D341Med (cell line): ENCODE measurements at places on chromosomes 7 and 10.

DNA sequence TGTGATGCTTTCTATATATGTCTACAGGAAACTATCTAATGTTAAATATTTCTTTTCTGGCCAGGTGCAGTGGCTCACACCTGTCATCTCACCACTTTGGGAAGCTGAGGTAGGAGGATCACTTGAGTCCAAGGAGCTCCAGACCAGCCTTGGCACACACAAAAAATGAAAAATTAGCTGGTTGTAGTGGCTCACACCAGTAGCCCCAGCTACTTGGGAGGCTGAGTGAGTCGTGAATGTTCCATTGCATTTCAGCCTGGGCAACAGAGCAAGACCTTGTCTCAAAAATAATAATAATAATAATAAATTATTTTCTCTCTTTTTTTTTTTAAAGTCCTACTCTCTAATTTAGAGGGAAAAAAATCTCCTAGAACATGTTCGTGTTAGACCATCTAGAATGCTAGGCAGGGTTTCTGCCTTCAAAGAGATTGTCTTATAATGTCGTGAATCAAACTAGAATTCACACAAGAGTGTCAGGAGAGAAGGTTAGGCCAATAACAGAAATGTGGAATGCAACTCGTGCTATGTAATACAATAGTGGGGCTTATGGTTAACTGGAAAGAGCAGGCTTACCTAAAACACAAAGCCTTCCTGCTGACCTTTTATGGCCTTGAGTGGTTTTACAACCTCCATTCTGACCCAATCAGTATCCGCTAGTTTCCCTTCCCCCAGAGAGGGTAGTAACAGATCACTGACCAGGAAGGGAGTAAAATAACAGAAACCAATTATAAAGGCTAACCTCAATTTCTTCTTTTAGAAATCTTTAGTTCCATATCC is 46.3 kb downstream of the MYOF start:
- no peak for DNase-seq

GRCh38 chr10:131180086-131180485 is 131.4 kb downstream of the TCERG1L start:
- DNase-seq, result no peak

DNA sequence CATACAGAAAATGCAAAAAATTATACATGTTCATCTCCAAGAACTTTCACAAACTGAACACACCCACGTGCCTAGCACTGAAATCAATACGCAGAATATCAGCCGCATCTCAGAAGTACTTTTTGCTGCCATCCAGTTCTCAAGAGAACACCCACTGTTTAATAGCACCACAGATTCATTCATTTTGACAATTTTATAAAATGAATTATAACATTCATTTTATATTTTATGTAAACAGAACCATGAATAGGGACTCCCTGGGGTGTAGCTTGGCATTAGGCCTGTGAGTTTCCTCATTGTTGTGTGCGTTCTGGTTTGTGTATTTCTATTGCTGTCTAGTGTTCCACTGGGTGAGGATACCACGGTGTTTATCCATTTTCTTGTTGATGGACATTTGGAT is 77.3 kb upstream of the PIP4K2A start:
- DNase-seq, result no peak

GRCh38 chr10:71589617-71590551 is 129.7 kb downstream of the C10orf105 start:
- DNase-seq, result no peak

- peak; percentile 61 for DNase-seq
Measured at GRCh38 chr10:25933653-25934608, at the start of gene MYO3A. TSS of gene MYO3A (plus strand) at chr10:25934229. CDS start at chr10:25952111, 17,882 bp downstream.

DNA sequence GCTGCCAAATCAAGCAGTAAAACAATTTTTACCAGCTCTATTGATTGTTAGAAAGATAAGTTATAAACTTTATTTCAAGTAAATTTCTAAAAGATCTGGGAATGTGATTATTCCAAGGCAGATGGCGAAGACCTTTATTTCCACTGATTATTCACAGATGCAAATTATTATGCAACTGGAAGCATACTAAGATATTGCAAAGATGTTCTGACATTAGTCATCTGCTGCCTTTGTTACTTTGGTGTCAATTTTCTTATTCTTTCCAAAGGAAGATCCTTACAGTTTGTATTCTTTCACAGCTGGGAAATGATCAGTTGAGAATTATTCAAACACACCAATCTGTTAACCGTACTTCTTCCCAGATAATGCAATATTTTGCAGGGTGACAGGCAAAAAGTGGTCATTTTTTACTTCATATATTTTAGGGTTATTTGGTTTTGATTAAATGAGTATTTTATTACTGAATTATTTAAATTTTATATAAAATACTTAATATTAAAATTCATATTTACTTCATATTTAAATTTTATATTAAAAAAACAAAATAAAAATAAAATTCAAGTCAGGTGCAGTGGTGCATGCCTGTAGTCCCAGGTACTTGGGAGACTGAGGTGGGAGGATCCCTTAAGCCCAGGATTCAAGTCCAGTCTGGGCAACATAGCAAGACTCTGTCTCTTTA is 171.3 kb downstream of the FZD1 start:
- no peak for DNase-seq

GRCh38 chr10:110919349-110919931 is at the start of gene SHOC2:
TSS of gene SHOC2 (plus strand) at chr10:110919604. CDS start at chr10:110964359, 44,755 bp downstream.
- DNase-seq, result peak; percentile 85

- DNase-seq, result no peak
Measured at GRCh38 chr7:55975988-55976633, 11.7 kb downstream of the NIPSNAP2 start.

DNA sequence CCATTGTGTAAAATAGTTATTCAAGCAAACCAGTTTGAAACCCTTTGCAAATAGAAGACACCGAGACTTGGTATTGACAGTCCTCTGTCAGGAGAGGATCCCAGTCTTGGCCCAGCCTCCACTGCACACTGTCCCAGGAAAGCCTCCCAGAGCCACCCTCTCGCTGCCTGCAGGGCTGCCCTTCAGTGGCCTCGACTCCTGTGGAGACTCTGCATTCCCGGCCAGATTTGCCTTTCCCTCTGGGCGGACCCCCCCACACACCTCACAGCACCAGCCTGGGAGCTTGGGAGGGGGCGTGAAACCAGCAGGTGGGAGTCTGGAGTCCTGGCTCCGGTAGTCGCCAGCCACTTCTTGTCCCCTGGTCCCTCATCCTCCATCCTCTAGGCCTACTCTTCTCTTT is 48.7 kb downstream of the GRK5 start:
- DNase-seq, result no peak

DNA sequence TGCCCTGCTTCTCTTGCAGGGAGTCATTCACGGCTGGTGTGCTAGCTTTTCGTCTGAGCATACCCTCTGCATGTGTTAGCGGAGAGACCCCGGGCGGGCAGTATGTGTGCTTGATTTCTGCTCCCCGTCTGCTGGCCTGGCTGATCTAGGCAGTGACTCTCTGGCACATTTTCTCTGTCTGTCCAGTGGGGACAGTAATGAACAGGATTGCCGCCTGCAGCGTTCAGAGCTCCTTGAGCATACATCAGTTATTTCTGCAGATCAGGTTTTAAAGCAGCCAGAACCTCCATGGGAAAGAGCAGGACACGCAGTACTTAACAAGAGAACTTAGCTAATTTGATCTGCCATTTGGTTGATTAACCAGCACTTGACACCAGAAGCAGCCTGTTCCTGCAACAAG is 242.5 kb downstream of the CELF2 start:
- DNase-seq, result no peak

DNA sequence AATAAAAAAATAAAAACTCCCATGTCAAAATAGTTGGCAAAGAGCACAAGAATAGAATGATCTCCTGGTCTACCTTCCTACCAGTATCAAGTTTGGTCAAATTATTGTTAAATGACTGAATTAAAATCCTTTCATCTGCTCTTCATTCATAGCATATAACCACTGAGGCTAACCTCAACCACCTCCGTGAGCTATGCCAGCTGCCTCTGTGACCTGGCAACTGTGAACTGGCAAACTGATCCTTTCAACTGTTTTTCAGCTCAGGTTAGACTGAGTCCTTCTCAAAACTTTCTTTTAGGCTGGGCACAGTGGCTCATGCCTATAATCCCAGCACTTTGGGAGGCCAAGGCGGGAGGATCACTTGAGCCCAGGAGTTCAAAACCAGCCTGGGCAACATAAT is 36.1 kb downstream of the NUDCD3 start:
- DNase-seq, result no peak

GRCh38 chr10:51377070-51377931 is 303.0 kb downstream of the PRKG1 start:
- no peak for DNase-seq

GRCh38 chr7:8136051-8136730 is 125.8 kb downstream of the ICA1 start:
- DNase-seq, result no peak

- DNase-seq, result no peak
Measured at GRCh38 chr10:129498680-129499079, 31.6 kb downstream of the MGMT start.

DNA sequence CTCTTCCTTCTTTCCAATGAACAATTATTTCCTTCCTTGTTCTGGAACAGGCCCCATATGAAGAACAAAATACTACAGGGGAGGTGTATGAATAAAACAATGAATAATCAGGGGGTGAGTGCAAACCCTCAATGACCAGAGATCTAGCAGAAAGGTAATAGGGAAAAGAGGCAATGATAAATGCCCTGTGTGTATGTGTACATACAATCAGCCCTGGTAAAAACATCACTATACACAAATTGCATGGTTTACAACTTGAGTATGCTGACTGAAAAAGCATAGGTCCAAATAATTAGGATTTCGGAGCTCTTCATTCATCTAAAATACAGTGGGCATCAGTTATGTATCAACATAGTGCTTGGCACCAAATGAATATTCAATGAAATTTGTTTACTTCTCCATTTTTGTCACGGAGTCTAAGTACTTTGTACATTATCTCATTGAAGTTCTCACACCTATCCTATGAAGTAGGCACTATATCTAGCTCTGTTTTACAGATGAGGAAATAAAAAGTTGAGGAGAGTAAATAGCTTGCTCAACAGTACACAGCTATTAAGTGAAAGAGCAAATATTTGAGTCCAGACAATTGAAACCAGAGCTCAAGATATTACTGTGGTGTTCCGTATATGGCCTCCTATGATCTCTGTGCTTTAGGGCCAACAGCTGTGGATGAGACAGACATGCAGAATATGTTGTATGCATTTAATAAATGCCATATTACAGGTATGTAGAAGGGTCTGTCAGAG is 1065.4 kb downstream of the SORCS3 start:
- DNase-seq, result no peak

DNA sequence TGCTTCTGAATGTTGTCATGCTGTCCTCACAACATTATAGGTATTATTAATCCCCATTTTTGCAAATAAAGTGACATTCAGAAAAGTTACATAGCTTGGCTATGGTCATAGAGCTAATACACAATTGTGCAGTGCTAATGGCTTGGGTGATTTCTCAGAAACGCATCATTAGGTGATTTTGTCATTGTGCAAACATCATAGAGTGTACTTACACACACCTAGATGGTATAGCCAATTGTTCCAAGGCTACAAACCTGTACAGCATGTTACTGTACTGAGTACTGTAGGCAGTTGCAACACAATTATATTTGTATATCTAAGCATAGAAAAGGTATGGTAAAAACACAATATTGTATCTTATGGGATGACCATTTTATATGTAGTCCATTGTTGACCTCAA is 91.0 kb downstream of the BTAF1 start:
- no peak for DNase-seq

DNA sequence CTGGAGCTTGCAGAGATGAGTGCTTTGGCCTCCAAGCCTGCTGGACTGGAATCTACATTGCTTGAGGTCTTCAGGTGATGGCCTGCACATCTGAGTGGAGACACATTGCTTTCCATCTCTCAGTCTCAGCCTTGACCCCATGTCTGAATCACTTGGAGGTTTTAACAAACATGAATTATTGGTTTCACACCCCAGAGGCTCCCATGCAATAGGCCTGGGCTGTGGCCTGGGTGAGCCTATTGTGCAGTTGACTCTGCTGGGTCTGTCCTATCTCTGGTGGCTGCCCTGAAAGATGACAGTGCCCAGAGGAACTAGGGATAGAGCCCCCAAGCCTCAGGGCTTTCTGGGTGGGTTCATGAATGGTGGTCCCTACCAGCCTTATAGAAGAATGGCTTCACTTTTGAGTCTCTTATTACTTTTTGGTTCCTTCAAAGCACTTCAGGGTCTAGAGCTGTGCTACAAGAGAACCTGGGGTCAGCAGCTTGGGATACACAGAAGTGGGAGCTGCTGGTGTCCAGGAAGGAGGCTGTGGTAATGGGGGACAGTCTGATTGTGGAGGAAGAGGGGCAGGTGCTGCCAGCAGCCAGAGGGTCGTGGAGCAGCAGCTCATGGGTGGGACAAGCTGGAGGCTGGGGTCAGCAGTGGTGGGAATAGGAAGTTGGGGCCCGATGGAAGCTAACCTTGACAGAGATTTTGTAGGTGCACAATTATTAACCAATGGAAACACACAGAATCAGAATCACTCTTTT is 5.5 kb downstream of the RAMP3 start:
- no peak for DNase-seq

- DNase-seq, result no peak
Measured at GRCh38 chr7:33495207-33495606, 365.8 kb downstream of the BBS9 start.
